ENCODE measurements at places on chromosomes 2 and 18. TPM values are rescaled to one million over a fixed set of nuclear protein-coding genes. Genes with fewer than 3 reads are reported as not detected.

Gene ROCK2
- polyA plus RNA-seq = 40.8 TPM

Gene PRKAG3
- 0.21 TPM for polyA plus RNA-seq

Gene DNER
- 58.5 TPM for polyA plus RNA-seq

Gene KCNF1
- 1.8 TPM for polyA plus RNA-seq

Gene INHBB
- 0.06 TPM for polyA plus RNA-seq

Gene FMNL2
- 99.9 TPM for polyA plus RNA-seq

Gene CIB4
- polyA plus RNA-seq = 0.28 TPM

Gene CNDP2
- polyA plus RNA-seq = 356 TPM

Gene POLE4
- 48.7 TPM for polyA plus RNA-seq

Gene EDAR
- 3.5 TPM for polyA plus RNA-seq

Gene GPR148
- not detected for polyA plus RNA-seq

Gene CSRNP3
- polyA plus RNA-seq = 10.2 TPM

Gene PNO1
- polyA plus RNA-seq = 15.9 TPM

Gene SKOR2
- polyA plus RNA-seq = 0.03 TPM

Gene ATP8B1
- polyA plus RNA-seq = 23.5 TPM

Gene INHA
- 3.1 TPM for polyA plus RNA-seq

Gene ARHGAP28
- 66.7 TPM for polyA plus RNA-seq

Gene SERPINB3
- polyA plus RNA-seq = 0.13 TPM

Gene ARHGEF4
- polyA plus RNA-seq = 8.4 TPM

Gene CD207
- polyA plus RNA-seq = not detected

Gene RAPGEF4
- polyA plus RNA-seq = 10.2 TPM
